Stimulated activated effector memory CD8-positive, alpha-beta T cell treated with anti-CD3 and anti-CD28 coated beads, Interleukin-12 subunit alpha, Interleukin-12 subunit beta, amount 100 ng/mL, for 72 hours (primary cell): ENCODE measurements at places on chromosomes 5 and 9.

DNA sequence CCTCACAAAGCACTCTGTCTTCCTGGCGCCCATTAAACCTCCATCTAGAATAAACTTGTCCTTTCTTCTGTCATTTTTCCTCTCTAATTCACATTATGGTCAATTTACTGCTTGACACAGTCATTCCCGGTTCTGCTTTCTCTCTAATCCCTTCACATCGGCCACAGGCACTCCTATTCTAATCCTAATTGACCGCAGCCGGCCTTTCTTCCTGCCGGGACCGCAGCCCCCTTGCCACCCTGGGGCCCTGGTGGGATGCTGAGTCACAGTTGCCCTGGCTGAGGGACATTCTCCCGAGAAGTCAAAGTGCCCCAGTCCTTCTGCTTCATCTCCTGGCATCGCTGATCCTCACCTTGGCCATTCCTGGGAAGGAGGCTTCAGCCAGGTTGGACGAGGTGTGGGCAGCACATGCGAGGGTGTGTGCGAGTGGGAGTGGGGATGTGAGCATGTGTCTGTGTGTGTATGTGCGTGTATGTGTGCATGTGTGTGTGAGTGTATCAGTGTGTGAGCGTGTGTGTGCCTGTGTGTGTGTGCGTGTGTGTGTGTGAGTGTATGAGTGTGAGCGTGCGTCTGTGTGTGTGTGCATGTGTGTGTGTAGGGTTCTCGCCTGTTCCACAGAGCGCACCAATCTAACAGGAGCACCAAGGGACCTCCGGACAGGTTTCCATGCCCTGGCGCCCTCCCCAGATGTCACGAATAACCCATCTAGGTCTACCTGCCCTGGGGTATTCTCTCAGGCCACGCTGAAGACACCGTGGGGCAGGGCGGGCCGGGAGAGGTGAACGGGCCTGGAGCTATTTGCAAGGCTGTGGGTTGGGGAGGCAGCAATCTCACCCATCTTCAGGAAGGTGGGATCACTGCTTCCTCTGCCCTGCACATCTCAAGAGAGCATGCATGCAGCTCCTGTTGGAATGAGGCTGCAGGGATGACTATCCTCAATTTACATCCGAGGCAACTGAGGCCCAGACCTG lies 191.2 kb downstream of the PAX5 start:
- DNase-seq = no peak

DNA sequence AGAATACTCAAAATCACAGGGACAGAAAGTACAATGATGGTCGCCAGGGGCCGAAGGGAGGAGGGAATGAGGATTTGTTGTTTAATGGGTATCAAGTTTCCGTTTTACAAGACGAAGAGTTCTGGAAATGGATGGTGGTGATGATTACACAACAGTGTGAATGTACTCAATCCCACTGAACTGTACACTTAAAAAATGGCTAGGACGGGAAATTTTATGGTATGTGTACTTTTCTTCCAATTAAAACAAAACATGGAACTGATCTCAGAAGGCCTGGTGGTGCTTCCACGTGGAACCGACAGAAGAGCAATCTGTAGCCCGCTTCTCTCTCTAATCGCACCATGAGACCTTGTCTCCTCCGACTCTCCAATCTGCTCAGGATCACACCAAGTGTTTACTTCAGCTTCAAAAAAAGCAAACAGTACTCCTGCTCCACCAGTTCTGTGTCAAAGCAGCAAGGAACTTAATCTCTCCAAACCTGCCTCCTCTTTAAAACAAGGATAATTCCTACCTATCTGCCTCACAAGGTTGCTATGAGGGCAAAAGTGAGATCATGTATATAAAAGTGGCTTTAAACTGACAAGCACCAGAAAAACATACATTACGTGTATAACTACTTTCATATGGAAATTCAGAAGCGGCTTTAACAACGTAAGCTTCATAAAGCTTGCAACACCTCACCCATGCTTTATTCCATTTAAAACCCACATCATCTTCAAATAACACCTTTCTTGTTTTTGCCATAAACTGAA lies 2.1 kb downstream of the ECPAS start:
- no peak for DNase-seq

DNA sequence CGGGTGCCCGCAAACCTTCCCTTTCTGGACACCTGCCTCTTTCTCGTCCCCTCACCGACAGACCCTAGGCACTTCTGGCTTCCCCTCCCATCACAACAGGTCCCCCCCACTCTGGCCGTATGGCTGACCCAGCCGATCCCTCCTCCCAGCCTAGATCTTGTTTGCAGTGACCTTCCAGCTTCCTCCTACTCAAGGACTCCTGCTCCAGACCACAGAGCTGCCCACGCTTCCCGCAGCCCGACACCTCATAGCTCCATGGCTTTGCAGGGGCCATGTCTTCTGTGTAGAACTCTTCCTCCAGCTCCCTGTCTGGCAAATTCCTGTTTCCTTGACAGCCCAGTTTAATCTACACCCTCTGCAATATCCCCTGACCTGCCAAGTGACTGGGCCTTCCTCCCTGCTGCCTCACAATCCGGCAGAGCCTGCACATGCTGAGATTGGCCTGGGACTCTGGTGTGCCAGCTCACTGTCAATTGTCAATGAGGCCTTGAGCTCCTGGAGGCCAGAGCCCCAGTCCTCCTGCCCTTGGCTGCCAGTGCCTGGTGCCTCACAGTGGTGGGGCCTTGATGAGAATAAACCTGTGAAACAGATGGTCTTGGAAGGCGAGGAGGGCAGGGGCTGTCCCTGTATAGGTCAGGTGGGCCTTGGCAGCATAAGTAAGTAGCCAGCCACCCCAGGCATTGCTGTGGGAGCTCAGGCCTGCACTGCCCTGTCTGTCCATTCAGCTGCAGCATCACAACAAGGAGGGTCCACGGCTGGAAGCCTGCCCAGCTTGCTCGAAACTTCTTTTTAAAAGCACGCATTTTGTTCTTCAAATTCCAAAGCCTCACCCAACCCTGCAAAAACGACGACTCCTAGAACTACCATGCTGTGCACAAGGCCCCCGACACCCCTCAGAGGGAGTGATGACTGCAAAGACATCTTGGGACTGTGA lies 50.5 kb downstream of the GADD45G start:
- no peak for DNase-seq

- DNase-seq = no peak
These were observed 4.1 kb downstream of the DENND1A start for GRCh38 chr9:123925819-123926218.

GRCh38 chr5:169765176-169765996 lies 128.3 kb downstream of the DOCK2 start:
- no peak for DNase-seq

DNA sequence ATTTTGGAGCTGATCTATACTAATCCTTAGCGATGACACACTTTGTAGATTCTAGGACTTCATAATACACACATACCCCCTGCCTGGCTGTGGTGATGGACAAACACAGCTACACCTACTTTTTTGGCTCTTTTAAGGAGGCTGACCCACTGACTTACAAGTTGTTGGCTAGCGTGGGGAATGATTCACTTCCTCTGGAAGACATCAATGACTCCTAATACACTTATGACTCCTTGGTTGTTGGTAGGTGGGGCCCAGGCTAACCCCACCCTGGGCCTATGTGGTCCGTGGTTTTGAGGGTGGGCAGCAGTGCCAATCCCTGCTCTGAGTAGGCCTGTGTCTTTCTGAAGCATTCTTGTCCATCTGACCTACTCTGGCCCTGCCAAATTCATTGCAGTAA lies 144.4 kb downstream of the SLC12A2 start:
- DNase-seq = no peak

- DNase-seq = no peak
These were observed 136.8 kb downstream of the MVB12B start for GRCh38 chr9:126463426-126463825.

GRCh38 chr5:81971111-81971711 lies 612 bp upstream of the ATG10 start:
- no peak for DNase-seq

- DNase-seq = no peak
These were observed 15.3 kb downstream of the KLF9 start for GRCh38 chr9:70399141-70399540.

GRCh38 chr9:94868464-94868863 lies 142.0 kb downstream of the AOPEP start:
- no peak for DNase-seq

DNA sequence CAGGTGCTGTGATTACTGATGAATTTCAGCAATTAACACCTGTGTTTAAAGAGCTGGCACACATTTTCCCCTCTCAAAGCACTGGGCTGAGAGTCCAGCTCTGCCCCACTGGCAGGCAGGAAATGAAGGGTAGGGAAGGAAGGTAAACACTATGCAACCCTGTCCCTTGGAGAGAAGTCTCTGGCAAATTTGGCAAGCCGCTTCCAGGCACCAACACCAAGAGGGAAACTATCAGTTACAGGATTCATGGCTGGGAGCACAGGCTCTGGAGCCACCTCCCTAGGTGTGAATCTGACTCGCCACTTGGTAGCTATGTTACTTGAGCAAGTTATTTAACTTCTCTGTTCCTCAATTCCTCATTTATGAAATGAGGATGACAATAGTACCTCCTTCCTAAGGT lies 3.3 kb downstream of the ANKS6 start:
- no peak for DNase-seq

DNA sequence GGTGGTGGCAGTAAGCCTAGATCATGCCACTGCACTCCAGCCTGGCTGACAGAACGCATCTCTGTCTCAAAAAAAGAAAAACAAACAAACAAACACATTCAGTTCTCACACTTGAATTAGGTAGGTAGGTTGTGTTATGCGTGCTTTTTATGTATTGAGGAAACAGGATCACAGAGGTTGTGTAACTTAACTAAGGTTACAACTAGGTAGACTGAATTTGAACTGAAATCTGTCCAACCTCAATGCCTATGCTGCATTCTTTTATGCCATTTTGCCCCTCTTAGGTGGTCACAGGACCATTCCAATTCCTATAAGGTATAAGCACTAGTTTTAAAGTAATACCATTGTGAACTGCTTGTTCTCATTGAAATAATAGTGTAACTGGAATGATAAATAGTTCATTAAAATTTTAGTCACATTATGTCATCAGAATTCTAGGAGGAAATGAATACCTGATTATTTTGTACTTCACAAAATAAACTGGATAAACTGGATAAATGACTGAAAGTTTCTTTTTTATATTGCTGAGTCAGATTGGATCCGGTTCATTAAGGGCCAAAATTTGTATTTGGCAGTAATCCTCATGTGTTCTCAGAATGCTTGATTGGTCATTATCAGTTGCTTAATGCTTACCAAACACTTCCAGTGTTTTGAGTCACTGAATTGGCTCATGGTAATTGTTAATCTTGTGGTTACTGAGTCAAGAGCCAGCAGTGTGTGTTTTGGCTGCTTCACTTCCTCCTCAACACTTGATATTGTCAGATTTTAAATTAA lies 7.1 kb downstream of the UBAP1 start:
- no peak for DNase-seq

- DNase-seq = no peak
These were observed 11.1 kb downstream of the URM1 start for GRCh38 chr9:128382261-128382660.

GRCh38 chr5:32690153-32690552 lies 21.0 kb upstream of the NPR3 start:
- no peak for DNase-seq

- no peak for DNase-seq
These were observed 12.3 kb downstream of the RXRA start for GRCh38 chr9:134338394-134339182.

- no peak for DNase-seq
These were observed 224.7 kb downstream of the FSTL4 start for GRCh38 chr5:133387621-133388020.

DNA sequence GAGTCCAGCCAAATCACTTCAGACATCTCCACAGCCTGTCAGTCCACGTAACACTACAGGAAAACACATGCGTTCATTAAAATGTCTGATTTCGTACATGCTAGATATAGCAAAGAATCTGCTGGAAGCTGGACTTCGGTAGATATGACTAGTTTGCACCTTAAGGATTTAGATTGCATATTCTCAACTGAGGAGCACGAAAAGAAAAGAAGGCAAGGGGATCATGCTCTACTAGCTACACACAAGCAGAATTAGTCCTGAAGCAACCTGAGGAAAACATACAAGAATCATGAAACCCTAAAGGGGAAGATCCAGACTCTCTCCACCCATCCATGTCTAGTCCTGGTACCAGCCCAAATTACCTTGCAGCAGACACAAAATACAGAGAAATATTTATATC lies 36.1 kb upstream of the SSBP2 start:
- DNase-seq = no peak

DNA sequence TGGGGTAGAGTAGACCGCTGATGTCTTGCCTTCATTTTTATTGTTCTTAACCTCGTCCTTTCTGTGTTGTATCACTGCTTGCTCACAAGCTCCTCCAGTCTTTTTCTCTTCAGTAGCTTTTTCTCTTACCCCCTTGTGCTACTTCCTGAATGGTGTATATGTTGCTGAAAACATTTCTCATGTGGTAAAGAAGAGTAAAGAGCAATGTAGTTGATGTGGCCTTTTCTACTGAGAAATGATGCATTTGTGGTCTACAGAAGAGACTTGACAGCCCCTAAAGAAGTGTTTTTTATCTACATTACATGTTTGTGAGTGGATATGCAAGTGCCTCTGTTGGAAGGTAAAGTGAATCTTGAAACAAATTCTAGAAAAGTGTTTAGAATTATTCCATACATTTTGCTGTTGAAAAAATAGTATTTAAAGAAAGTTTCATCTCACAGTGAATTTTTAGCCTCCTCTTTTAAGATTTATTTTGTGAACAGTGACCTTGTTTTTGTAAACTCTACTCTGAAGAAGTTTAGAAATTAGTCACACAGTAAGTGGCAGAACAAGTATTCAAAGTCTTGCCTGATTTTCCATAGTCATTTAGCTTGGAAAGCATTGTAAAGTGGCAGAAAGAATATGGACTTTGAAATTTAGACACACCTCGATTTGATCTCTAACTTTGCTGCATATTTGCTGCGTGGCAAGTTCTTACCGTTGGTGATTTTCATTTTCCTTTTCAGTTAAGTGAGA lies 17.4 kb downstream of the CDC42SE2 start:
- peak; percentile 49 for DNase-seq

GRCh38 chr5:88690409-88691229 lies 192.4 kb downstream of the MEF2C start:
- peak; percentile 82 for DNase-seq

DNA sequence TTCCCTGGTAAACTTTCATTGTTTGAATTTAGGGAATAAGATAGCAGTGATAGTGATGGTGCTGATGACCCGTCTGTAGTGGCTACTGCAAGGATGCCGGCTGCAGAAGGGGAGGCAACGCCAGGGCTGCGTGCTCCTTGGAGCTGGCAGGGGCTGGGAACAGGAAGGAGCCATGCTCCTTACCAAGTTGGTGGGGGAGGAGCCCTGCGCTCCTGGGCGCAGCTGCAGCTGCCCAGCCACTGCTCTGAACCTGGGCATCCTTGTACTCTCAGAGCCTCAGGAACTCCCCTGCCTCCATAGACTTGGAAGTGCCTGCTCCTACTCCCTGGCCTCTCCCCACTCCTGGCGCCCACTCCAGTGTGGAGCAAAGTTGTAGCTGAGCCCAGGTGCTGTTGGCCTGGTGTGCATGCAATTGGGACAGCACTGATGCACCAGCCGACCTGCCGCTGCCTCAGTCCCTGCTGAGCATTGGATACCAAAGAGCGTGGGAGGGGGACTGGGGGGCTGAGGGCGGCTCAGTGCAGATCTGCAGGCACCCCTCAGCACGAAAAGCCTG lies 585.1 kb upstream of the FAM174A start:
- no peak for DNase-seq
